GM12891 (cell line): ENCODE measurements at places on chromosomes 7 and 10.

DNA sequence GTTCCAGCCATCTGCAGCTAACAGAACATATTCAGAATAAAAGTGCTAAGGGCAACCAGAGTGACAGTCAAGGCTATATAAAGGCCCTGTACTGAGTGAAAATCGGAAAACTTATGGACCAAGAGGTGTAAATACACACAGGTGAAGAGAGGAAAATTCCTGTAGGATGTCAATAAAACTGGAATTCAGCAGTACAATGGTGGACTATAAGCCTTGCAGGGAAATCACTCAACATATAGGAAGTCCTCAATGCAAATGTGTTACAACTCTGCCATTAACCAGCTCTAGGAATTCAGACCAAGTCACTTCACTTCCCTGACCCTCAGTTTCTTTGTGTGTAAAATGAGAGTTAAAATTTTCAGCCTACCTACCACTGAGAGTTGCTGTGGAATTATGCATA is 7.7 kb downstream of the USP6NL start:
- no peak for DNase-seq

DNA sequence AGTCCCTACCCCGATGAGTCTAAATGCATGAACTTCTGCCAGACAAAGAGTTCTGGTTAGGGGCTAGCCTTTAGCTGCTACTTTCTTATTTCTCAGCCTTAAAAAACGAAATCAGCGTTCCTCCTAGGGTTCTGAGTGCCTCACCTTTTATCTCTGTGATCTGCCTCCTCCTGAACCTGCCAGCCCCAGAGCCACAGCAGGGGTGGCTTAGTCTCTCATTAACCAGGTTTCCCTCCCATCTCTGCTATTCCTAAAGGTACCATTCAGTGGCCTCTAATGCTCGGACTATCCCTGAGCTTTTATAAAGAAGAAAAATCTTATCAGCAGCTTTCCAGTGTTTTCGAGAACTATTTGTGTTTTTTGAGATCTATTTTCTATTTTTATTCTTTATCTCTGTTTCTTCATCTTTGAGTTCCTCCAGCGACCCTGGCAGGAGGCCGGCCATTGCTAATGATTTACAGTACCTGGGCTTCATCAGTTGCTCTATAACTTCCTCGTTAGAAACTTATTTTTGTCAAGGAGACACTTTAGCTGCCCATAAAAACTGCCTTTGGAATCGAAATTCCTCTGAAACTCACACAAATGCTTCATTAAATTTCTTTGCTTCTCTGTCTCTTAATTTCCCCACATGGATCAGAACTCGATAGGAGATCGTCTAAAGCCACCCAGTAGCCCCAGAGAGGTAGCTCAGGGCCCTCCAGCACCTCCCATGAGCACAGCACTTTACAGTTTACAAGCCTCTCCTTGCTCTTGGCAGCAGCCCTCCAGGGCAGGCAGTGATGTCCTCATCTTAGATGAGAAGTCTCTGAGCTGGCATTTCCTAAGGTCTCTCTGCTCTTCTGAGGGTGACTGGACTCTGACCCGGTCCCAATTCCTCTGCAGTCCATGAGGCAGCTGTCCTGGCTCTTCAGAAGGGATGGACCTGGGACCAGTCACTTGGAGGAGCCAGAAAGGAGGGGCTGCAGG is 149.1 kb downstream of the EBF3 start:
- no peak for DNase-seq

- DNase-seq = no peak
These were observed 37.5 kb downstream of the SMURF1 start for GRCh38 chr7:99106411-99106810.

GRCh38 chr7:22361795-22362194 is 4.8 kb upstream of the RAPGEF5 start:
- DNase-seq = no peak

DNA sequence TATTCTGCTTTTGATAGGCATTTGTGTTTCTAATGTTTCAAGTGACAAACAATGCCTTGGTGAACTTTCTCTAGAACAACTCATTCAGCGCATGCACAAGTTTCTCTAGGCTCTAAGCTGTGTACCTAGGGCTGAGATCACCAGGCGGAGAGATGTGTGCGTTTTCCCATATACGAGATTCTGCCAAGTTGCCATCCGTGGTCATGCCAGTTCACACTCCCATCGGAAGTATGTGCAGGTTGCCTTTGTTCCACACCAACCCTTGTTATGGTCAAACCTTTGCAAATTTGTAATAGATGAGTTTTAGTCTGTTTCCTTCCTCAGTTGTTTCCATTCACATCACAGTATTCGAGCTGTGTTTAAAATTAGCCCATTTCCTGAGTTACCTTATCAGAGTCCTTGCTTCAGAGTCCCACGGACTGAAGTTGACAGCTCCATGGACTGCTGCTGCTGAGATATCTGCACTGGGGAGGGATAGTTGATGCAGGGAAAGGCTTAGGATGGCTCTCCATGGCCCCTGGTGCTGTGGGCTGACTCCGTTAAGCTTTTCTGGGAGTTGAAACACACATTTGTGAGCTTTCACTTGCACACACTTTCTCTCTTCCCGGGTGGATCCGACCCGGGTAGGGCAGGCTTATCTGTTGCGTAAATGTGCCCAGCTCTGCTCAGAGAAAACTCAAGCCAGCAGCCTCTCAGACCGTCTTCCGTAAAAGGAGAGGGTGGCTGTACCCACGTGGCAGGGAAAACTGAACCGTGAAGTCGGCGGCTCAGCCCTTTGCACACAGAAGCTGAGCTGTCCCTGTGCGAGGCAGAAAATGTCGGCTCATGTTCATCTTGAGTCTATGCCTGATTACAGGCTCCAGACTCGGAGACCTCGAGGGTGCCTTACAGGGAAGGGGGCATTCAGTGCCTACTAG is 49.4 kb downstream of the HK1 start:
- no peak for DNase-seq

DNA sequence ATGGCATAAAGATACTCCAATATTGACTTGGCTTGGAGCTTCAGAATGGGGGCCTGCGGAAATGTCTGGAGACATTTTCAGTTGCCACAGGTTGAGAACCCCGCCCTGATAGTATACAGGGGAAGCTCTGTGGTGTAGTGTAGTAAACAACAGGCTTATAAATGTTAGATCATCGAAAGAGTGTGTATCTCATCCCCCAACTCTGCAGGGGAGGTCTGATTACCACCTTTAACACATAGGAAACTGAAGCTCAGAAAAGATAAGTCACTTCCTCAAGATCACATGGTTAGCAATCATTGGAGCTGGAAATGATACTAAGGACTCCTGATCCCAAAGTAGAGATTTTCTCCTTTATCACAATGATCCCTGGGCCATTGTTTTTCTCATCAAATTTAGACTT is 144.5 kb upstream of the BMPER start:
- no peak for DNase-seq

- no peak for DNase-seq
These were observed 22.2 kb downstream of the LIPK start for GRCh38 chr10:88728107-88728763.

DNA sequence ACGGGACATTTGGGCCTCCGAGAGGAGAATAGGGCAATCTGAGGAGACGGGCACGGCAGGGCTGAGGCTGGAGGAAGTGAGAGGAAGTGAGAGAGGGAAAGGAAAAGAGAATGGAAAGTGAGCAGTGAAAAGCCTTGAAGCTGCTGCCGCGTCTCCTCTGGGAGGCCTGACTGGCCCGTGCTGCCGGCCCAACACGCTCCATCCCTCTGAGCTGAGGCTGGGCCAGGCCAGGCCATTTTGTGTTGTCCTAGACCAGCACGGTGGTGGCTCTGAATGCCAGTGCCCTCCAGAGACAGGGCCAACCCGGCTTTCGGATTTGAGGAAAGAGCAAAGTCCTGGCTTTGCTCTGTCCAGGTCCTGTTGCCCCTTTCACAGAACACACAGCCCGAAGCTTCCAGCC is 361.1 kb upstream of the SHH start:
- DNase-seq = no peak

DNA sequence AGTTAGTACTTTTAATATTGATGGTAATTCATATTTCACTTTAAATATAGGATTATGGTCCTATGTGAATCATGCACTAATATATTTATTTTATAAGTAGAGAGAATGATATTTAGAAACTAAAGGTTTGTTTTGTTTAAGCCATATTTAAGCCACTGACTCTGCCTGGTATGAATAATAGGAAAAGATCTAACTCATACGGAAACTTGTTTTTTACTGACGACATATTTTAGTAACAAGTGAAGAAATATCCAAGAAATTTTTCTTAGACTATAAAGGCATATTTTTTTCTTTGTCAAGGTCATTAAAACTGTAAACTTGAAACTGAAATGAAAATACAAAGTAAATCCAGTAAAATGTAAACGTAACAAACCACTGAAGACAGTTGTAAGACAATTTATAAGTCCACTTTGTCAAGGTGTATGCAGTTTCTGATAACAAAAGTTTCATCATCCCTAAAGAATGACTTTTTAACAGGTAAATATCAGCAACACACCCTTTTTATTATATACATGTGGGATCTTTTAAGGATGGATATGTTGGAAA is 147.1 kb downstream of the PHF14 start:
- no peak for DNase-seq

- DNase-seq = no peak
These were observed 88.0 kb upstream of the ZMIZ1 start for GRCh38 chr10:78980815-78981214.

DNA sequence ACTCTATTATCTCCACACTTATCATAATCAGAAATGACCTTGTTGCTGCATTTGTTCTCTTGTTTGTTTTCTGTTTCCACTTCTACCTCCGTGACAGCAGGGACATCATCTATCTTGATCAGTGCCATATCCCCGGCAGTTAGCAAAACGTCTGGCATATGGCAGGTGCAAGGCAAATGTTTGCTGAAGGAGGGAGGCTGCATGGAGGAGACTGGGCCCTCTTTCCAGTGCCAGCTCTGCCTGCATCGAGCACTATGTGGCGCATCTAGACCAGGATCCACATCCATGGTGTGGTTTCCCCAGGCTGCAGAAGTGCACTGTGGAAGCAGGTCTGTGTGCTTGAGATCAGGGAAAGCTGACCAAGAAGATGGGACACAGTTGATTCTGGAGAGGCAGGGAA is 181.2 kb downstream of the KCNMA1 start:
- no peak for DNase-seq

DNA sequence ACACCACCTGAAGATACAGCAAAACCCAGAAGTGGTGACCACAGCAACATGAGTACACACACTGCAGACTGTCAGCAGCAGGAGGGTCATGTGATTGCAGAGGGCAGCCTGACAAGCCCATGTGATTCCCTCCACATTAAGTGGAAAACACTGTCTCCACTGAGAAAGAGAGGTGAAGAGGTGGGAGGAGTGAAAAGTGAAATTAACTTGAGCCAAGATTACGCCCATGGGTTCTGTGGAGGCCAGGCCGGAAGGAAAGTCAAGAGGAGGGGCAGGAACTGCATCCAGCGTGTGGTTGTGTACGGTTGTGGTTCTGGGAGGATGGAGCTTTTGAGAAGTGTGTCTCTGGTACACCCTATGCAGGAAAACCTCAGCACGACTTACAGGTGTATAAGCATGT is 138.5 kb downstream of the PLXNA4 start:
- no peak for DNase-seq

- DNase-seq = no peak
These were observed 36.2 kb downstream of the KAT6B start for GRCh38 chr10:74862625-74863024.

DNA sequence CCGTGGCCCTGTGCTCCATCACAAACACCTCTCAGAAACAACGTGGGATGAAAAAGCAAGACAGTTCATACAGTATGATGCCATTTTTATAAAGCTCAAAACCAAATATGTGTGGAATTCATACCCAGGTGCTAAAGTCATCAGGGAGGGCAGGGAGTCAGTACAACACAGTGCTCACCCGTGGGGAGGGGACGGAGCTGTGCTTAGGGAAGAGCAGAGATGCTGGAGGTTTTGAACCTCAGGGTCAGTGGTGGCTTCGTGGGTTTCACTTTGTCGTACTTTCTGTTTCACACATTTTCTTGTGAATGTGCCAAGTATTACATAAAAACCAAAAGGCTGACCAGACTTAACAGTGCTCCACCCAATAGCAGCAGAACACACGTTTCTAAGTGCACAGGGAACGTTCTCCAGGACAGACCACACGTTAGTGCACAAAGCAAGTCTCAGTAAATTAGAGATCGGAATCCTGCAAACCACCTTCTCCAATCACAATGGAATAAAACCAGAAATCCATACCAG is 21.2 kb downstream of the ZMIZ2 start:
- DNase-seq = no peak

GRCh38 chr7:99504281-99504602 is 220 bp upstream of the ZKSCAN5 start:
- DNase-seq = no peak

DNA sequence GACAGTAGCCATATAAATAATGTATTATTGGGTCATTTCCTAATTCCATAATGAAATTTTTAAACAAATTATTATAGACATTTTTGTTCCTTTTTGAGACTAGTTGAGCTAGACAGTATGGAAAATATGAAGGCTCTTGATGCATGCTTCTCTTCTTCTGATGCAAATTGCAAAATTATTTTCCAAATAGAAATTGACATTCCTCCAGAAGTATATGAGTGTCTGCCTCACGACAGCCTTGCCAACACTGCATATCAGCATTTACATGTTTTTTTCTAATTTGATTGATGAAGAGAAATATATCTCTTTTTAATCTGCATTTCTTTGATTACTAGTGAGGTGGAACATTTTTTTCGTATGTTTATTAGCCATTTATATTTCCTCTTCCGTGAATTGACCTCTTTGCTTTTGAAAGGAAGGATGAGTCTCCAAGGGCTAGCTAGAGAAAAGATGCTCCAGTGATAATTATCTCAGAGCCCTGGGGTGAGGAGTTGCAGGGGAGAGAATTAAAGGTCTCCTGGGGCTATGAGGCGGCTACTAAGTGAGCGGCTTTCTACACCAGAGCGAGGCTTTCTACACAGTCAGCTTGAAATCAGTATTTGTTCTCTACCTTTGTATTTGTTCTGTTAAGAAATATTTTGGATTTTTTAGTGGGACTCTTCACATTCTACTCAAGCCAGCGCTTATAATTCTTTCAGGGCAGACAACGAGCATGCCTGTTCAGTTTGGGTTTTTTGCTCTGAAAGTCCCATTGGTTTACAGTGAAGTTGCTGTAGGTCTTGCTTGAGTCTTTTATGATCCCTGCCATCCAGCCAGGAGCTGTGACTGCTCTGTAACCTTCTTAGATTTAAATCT is 712.2 kb upstream of the GALNT17 start:
- no peak for DNase-seq

GRCh38 chr10:4073912-4074311 is 288.9 kb upstream of the KLF6 start:
- no peak for DNase-seq

DNA sequence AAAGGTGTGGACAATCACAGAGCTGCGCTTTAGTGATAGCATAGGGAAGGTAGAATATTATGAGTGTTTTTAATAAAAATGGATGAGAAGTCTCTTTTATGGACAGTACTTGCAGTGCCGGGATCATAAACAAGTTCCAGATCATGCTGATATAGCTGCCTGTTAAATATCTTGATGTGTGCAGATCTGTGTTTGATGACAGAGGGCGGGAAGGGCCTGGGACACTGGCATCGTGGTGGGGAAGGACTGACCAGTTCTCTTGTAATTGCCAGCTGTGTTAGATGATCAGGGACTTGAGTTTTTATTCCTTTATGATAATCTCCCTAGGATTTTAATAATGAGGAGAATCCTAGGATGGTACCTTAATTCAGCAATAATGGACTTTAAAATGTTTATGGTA is 14.6 kb downstream of the SND1 start:
- no peak for DNase-seq
